Stomach (tissue), 19 donors: ENCODE measurements at places on chromosomes 6 and 20. TPM values are rescaled to one million over a fixed set of nuclear protein-coding genes. Genes with fewer than 3 reads are reported as not detected.

- H3K36me3 ChIP-seq: no peaks in the 10 kb centered on the region
- no peak overlapping the region for H3K27ac ChIP-seq
- no peak for DNase-seq
- H3K4me1 ChIP-seq: peaks cover 15% of the 10 kb centered on the region
- H3K4me3 ChIP-seq: no peak overlapping the region
Measured at GRCh38 chr6:36349240-36349639, 12.6 kb upstream of the BNIP5 start.

TINAG gene
- 3.5 TPM for total RNA-seq

GRCh38 chr20:62219992-62220665 lies at the start of gene HRH3:
TSS of gene HRH3 (minus strand) at chr20:62220278. CDS start at chr20:62219970, 308 bp downstream.
- no peaks in the 10 kb centered on the region for H3K36me3 ChIP-seq
- H3K27ac ChIP-seq: no peak within 1 kb of the TSS
- peak within 1 kb of the TSS; percentile 38 for H3K4me3 ChIP-seq
- H3K4me1 ChIP-seq: peaks cover 21% of the 10 kb centered on the region
- peak; percentile 86 for DNase-seq

DNA sequence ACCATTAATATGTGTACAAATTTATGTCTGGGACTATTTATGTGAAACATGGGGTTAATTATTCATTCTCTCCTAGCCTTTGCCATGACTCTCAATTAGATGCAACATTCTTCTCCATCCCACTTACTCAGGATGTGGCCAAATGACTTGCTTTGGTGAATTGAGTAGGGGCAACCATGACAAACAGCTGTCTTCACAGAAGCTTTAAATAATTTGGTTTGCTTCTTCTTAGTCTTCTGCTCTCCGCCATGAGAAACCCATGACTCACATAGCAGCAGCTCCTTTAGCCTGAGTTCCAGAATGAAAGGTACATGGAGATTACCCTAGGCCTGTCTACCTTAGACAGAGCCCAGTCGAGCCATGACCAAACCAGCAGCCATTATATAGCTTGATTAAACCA lies 74.7 kb downstream of the FRK start:
- no peak overlapping the region for H3K27ac ChIP-seq
- no peaks in the 10 kb centered on the region for H3K27me3 ChIP-seq
- H3K4me3 ChIP-seq: no peak overlapping the region
- H3K4me1 ChIP-seq: no peaks in the 10 kb centered on the region

DNA sequence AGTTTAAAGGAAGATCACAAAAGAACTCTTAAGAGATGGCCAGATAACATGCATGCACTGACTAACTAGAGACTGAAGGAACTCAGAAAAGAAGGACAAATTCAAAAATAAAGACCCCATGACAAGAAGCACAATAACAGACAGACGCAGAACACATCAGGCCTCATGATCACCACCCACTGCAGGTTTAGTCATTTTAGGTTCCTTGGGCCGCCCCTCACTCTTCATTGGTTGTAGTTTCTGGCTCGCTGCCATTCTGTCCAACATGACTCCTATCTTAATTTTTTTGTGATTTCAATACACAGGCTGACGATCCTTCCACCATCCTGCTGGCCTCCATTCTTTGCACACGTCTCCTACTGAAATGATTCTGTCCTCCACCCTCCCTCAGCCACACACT lies 21.6 kb downstream of the STX7 start:
- H3K36me3 ChIP-seq: no peaks in the 10 kb centered on the region
- no peak overlapping the region for H3K27ac ChIP-seq
- DNase-seq: no peak
- H3K27me3 ChIP-seq: no peaks in the 10 kb centered on the region

DOK5 gene
- total RNA-seq: not detected

DNA sequence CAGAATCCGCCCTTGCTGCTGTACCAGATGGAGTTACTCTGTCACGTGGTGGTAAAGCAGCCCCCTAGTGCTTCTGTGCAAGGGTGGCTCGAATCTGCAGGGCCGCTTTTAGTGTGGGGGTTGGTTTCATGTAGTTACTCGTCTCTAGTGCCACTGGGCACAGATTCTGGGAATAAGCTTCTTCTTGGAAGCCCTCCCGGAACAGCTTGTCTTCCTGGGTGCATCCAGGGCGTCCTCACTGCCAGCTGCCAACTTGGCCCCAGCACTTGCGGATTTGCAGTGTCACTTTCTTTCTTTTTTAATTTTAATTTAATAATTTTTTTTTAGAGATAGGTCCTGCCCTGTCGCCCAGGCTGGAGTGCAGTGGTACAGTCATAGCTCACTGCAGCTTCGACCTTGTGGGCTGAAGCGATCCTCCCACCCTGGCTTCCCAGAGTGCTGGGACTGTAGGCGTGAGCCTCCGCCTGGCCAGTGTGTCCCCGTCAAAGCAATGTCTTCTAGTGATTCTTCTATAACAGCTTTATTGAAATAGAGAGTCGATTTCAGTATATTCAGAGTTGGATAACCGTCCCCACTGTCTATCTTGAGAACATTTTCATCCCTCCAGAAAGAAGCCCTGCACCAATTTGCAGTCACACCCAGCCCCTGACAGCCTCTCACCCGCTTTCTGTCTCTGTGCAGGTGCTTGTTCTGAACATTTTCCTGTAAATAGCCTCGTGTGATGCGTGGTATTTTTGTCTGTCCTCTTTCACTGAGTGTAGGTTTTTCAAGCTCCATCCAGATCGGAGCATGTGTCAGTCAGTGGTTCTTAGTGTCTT lies 25.9 kb downstream of the PYGB start:
- H3K27me3 ChIP-seq: no peaks in the 10 kb centered on the region
- no peak overlapping the region for H3K4me3 ChIP-seq
- H3K27ac ChIP-seq: no peak overlapping the region
- no peaks in the 10 kb centered on the region for H3K4me1 ChIP-seq
- H3K36me3 ChIP-seq: peaks cover 99% of the 10 kb centered on the region
- DNase-seq: peak; percentile 17

GRCh38 chr6:163996491-163996890 lies 582.0 kb downstream of the QKI start:
- H3K4me1 ChIP-seq: no peaks in the 10 kb centered on the region
- H3K36me3 ChIP-seq: no peaks in the 10 kb centered on the region
- no peak overlapping the region for H3K27ac ChIP-seq
- H3K4me3 ChIP-seq: no peak overlapping the region
- DNase-seq: no peak

DNA sequence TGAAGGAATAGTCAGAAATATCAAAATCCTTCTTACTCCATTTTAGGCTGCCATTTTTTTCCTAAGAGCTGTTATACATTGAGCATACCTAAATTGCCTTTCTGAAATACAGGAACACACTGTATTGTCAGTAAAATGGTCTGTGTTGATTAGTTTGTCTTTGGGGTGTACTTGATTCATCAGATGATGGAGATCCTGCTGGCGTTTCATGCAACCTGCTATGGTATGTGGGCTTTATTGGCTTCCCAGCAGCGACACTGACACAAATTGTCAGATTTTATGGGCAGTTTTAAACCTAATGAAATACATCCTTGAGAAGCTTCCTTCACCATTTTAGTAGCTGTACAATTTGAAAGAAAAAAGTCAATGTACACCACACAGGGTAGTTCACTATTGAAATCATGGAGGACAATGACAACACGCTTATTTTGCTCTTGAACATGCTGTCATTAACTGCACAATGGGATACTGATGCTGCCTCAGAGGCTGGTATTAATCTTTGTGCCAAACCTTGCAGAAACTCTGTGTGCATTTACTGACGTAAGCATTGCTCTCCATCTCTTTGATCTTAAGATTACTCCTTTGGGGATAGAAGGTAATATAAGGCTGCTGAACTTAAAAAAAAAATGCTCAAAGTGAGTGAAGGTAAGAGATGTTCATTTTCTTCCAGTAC lies 124.9 kb downstream of the LAMA2 start:
- DNase-seq: no peak
- H3K4me3 ChIP-seq: no peak overlapping the region
- H3K4me1 ChIP-seq: no peaks in the 10 kb centered on the region

GRCh38 chr6:90610751-90611542 lies 24.1 kb upstream of the MAP3K7 start:
- H3K36me3 ChIP-seq: no peaks in the 10 kb centered on the region
- peak overlapping the region; percentile 65 for H3K4me3 ChIP-seq
- peak overlapping the region; percentile 23 for H3K27ac ChIP-seq
- no peaks in the 10 kb centered on the region for H3K4me1 ChIP-seq
- H3K27me3 ChIP-seq: no peaks in the 10 kb centered on the region

COL9A3 gene
- total RNA-seq: not detected

- no peak overlapping the region for H3K4me3 ChIP-seq
- peak; percentile 55 for DNase-seq
Measured at GRCh38 chr6:46876126-46876525, 45.6 kb downstream of the ADGRF5 start.

- DNase-seq: no peak
- no peaks in the 10 kb centered on the region for H3K4me1 ChIP-seq
- no peak overlapping the region for H3K27ac ChIP-seq
- no peak overlapping the region for H3K4me3 ChIP-seq
- H3K27me3 ChIP-seq: no peaks in the 10 kb centered on the region
Measured at GRCh38 chr6:108697561-108698161, 136.9 kb downstream of the FOXO3 start.

- H3K27me3 ChIP-seq: no peaks in the 10 kb centered on the region
- no peak overlapping the region for H3K27ac ChIP-seq
- no peaks in the 10 kb centered on the region for H3K36me3 ChIP-seq
- no peak overlapping the region for H3K4me3 ChIP-seq
- DNase-seq: no peak
- no peaks in the 10 kb centered on the region for H3K4me1 ChIP-seq
Measured at GRCh38 chr6:53984163-53984562, 127.1 kb upstream of the MLIP start.

- no peak overlapping the region for H3K27ac ChIP-seq
- DNase-seq: no peak
- H3K27me3 ChIP-seq: no peaks in the 10 kb centered on the region
- H3K36me3 ChIP-seq: no peaks in the 10 kb centered on the region
- no peak overlapping the region for H3K4me3 ChIP-seq
Measured at GRCh38 chr6:45742591-45742990, 273.1 kb downstream of the CLIC5 start.

DNA sequence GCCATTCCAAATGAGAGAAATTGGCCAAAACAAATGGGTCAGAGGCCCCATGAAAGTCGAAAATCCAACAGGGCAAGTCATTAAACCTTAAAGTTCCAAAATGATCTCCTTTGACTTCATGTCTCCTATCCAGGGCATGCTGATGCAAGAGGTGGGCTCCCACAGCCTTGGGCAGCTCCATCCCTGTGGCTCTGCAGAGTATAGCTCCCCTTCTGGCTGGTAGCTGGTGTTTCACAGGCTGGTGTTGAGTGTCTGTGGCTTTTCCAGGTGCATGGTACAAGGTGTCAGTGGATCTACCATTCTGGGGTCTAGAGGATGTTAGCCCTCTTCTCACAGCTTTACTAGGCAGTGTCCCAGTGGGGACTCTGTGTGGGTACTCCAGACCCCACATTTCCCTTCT lies 115.2 kb upstream of the LAMA2 start:
- H3K4me3 ChIP-seq: no peak overlapping the region
- no peak overlapping the region for H3K27ac ChIP-seq
- no peak for DNase-seq
- no peaks in the 10 kb centered on the region for H3K27me3 ChIP-seq
- H3K36me3 ChIP-seq: no peaks in the 10 kb centered on the region

DNA sequence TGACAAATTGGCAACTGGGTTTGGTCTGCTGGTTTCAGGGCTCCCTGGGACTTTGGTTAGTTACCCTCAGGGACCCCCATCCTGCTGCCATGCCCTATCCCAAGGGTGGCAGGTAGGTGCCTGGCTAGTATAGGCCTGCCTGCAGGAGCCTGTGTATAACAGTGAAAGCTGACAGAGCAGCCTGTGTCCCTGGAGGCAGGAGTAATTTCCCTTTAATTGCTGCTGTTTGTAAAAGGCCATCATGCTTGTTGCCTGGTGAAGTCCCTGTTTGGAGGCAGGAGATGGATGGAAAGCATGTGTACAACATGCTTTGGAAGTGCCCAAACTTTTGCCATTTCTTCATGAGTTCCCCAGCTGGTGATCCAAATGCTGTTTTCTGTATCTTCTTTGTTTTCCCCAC lies 30.1 kb downstream of the CMTR1 start:
- H3K27me3 ChIP-seq: no peaks in the 10 kb centered on the region
- no peak overlapping the region for H3K4me3 ChIP-seq
- no peaks in the 10 kb centered on the region for H3K4me1 ChIP-seq
- DNase-seq: no peak

MAS1 gene
- not detected for total RNA-seq

SERAC1 gene
- 2.0 TPM for total RNA-seq

DNA sequence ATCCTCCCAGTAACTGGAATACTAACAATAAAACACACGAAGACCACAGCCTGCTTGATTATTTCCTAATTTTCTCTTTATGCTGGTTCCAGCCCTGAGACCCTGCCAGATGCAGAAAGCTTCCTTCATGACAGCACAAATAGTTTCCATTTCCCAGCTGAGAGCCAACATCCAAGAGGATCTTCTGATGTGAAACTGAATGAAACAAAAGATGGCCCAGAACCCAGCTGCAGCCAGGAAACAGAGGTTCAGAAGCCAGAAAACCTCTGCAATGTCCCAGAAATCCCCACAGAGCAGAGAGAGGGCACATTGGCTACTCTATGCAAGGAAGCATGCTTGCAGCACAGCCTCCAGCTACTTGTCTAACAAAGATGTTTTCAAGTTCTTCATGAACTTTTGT lies 61.8 kb upstream of the PLEKHG1 start:
- H3K4me1 ChIP-seq: no peaks in the 10 kb centered on the region
- no peaks in the 10 kb centered on the region for H3K27me3 ChIP-seq
- no peak overlapping the region for H3K27ac ChIP-seq
- no peaks in the 10 kb centered on the region for H3K36me3 ChIP-seq
- no peak overlapping the region for H3K4me3 ChIP-seq
- DNase-seq: no peak

DNA sequence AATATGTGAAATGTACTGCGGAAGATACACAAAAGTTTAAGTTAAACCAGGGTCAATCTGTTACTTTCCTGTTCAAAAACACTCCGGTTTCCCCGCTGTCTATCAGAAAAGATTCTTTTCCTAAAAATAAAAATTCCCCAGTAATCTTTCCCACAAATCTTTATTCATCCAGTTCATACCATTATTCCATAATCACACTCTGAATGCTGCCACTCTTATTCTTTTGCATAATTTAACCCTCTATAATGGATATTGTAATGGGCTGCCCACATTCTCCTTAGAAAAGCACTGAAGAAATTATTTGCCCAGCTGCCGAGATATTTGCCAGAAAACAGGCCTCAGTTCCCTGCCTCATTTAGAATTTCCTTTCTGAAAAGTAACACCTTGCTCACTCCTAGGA lies 68.6 kb downstream of the EPHA7 start:
- no peak overlapping the region for H3K4me3 ChIP-seq
- no peak overlapping the region for H3K27ac ChIP-seq
- H3K4me1 ChIP-seq: no peaks in the 10 kb centered on the region
- H3K27me3 ChIP-seq: no peaks in the 10 kb centered on the region
- DNase-seq: no peak

PTGIS gene
- total RNA-seq: 24.8 TPM

GRCh38 chr6:139448051-139448649 lies 73.7 kb upstream of the CITED2 start:
- no peak overlapping the region for H3K4me3 ChIP-seq
- H3K4me1 ChIP-seq: no peaks in the 10 kb centered on the region
- H3K27me3 ChIP-seq: no peaks in the 10 kb centered on the region
- no peak for DNase-seq
- no peaks in the 10 kb centered on the region for H3K36me3 ChIP-seq

- no peak overlapping the region for H3K4me3 ChIP-seq
- no peak for DNase-seq
- H3K27ac ChIP-seq: no peak overlapping the region
- no peaks in the 10 kb centered on the region for H3K36me3 ChIP-seq
Measured at GRCh38 chr6:140684776-140685550, 1310.5 kb upstream of the CITED2 start.
